ENCODE measurements at places on chromosomes 5 and 9.

- DNase-seq, result peak; percentile 63
Measured at GRCh38 chr9:89603767-89604665, 796 bp upstream of the GADD45G start.

- no peak for DNase-seq
Measured at GRCh38 chr5:50881407-50881806, 215.0 kb downstream of the PARP8 start.

DNA sequence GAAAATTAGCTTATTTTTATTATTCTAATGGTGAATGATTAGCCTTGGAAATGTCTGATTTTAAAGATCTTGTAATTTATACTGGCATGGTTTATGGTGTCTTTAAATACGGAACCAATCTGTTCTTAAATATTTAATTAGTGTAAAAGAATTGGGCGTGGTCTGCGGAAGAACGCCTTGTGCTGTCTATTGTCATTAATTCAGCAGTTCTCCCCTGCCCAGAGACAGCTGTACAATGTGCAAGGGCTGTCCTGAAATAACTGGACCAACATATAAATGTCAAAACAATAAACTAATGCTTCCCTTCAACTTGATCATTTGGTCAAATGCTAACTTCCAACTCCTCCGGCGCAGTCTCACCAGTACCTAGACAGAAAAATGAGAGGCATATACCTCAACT lies 124.3 kb downstream of the CCDC192 start:
- DNase-seq, result no peak

GRCh38 chr5:116402235-116402634 lies 172.4 kb downstream of the SEMA6A start:
- DNase-seq, result no peak

GRCh38 chr5:13107537-13107936 lies 837.0 kb downstream of the DNAH5 start:
- no peak for DNase-seq

DNA sequence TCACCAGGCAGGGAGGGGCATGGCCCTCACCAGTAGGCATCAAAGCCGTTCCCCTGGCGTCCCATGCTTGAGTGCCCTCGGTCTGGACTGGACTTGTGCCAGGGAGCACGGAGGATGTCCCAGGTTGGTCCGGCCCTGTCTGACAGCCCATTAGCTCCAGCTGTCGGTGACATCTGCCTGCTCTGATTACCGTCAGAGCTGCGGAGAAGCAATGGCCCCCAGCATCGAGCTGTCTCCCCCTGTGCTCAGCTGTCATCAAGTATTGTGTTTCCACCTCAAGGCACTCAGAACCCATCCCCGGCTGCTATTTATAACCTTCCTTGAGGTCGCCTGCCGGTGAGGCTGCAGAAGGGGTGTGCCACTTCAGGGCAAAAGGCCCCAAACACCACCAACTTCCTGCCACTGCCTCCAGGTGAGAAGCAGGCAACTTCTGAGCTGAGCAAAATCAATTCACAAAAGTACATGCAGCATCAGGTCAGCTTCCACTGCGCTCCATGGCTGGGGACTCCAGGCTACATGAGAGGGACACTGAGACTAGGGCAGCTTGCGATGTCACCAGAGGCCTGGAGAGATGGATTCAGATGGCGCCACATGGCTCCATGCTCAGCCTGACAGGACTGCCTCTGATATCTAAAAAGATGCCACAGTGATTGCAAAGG lies 142.7 kb downstream of the C5orf15 start:
- DNase-seq, result no peak

- DNase-seq, result no peak
Measured at GRCh38 chr9:118785456-118785855, 583.8 kb downstream of the BRINP1 start.

- DNase-seq, result no peak
Measured at GRCh38 chr9:18614116-18614515, 140.2 kb downstream of the ADAMTSL1 start.

DNA sequence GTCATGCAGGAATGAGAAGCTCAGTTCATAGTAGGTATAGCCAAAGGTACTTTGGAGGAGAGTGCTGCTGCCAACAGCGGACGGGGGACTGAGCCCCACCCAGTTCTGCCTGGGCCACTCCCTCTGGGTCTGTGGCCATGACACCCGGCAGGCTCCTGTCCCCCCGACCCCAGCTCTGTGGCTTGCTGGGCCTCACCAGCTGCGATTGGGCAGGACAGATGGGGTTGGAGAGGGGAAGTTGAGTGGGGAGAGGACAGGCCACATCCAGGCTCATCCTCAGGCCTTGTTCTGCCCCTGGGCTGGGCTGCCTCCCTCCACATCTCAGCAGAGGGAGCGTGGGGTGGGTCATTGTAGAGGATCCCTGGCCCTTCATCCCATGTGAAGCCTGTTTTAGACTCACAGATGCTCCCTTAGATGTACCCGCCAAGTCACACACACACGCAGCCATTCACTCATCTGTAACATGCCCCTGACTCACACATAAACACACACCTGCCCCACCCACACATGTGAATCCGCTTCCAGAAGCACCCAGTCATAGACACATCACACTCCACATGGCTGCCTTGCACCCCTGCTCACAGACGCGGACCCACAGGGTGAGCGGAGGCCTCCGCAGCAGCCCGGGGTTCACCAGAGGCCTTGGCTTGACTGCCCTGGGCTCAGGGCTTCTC lies 48.8 kb downstream of the NTNG2 start:
- DNase-seq, result peak; percentile 21

DNA sequence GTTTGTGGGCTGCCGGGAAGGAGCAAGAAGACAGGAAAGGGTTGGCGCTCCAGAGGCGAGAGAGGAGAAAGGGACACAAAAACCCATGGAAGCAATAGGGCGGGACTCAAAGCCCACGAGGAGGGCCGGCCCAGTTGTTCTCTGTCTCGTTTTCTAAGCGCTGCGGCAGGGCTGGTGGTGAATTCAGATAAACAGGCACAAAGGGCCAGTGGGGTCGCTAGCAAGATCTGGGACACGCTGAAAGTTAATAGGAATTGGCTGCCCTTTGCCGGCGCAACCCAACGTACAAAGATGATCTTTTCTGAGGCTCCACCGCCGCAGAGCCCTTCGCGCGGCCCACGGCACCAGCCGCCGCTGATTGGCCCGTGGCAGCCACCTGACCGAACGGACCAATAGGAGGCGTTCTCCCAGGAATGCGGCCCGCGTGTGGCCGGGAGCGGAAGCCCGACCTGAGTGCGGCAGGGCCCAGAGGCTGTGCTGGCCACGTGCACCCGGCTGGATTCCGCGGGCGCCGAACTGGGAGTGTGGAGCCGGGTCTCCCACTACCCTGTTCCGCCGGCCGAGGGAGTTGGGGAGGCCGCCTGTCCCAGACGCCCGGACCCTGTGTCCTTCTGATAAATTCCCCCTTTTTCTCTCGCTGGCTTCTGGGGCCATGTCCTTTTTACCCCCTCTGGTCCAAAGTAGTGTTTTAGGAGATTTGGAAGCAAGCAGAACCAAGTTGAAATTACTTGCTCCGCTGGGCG lies 16.8 kb upstream of the NSD1 start:
- DNase-seq, result no peak

DNA sequence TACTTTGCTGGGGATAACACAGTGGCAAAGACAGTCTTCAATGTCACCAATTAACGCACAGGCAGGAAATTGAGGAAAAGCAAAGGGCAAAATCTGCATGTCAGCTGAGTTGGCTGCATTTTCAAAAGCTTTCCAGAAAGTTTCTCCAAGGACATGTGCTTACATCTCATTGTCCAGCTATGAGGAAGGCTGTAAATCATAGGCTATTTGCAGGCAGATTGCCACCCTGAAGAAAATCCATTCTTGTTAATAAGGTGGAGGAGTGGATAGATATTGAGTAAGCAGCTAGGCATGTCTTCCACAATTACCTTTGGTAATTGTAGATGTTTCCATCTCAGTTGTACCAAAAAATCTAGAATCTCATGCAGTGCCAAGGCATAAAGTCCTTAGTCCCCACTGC lies 278.0 kb upstream of the NUDT12 start:
- no peak for DNase-seq

- no peak for DNase-seq
Measured at GRCh38 chr9:104861397-104861796, 66.6 kb downstream of the ABCA1 start.

DNA sequence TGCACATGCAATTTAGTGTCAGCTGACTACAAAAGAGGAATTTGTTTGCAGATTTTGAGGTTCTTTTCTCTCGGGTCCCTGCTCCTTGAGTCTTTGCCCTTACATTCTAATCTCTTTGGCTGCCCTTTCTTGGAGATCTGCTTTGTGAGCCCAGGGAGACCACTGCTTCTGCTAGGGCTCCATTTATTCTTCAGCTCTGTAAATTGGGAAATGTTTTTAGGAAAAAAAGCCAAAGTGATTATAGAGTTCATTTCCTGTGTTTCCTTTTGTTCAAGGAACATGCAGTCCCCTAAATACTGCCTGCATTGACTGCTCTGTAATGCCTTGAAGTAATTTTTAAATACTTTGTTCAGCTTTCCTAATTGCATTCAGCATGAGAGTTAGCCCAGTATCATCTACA lies 197.4 kb downstream of the CSNK1G3 start:
- no peak for DNase-seq

DNA sequence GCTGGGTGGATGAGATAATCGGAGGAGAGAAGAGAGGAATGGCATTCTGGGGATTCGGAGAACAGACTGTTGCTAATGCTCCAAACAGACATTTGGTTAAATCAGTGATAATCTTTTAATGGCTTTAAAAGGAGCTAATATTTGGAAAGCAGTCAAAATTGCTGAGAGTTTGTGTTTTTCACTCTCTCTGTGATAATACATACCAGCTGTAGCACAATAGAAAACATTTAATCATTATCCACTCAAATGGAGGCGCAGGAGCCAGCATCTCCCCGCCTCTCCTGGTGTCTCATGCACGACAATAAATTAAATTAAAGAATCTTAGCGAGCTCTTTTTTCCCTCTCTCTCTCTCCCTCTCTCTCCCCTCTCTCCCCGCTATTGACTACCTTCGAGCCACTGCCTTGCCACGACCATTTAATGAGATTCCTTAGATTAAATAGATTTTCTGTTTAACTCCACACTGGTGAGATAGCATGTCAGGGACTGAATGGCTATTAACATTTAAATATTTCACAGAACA lies 268.6 kb upstream of the MVB12B start:
- no peak for DNase-seq

GRCh38 chr5:135308245-135308644 lies 90.8 kb downstream of the MACROH2A1 start:
- no peak for DNase-seq

GRCh38 chr5:85109616-85110015 lies 724.9 kb upstream of the EDIL3 start:
- no peak for DNase-seq

- no peak for DNase-seq
Measured at GRCh38 chr5:155605920-155606319, 592.4 kb downstream of the KIF4B start.

GRCh38 chr9:6757132-6757455 lies 679 bp upstream of the KDM4C start:
- peak; percentile 70 for DNase-seq

- no peak for DNase-seq
Measured at GRCh38 chr5:169742771-169743296, 105.8 kb downstream of the DOCK2 start.

- DNase-seq, result peak; percentile 1
Measured at GRCh38 chr9:77793849-77794248, 145.7 kb upstream of the GNA14 start.

GRCh38 chr5:15577132-15577531 lies 77.2 kb downstream of the FBXL7 start:
- no peak for DNase-seq

GRCh38 chr5:171911152-171911551 lies 95.3 kb downstream of the FBXW11 start:
- DNase-seq, result no peak

DNA sequence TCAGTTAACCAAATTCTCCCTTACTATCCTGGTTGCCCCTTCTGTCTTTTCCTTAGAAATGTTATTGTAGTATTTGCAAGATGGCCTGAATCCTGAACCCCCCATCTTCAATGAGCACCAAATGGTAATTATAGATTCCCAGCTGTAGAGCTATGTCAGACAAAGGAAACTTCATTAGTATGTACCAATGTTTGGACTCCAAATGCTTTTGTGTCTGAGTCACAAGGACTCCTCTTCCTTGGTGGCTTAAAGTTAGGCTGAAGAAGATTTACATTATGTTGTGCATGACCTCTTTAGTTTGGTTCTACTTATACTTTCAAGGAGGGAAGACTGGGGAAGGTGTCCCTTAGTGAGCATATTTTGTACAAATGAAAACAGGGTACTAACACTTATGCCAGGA lies 105.9 kb upstream of the CDKN2B start:
- DNase-seq, result no peak

- no peak for DNase-seq
Measured at GRCh38 chr9:114954956-114955582, 24.7 kb upstream of the TNFSF8 start.

DNA sequence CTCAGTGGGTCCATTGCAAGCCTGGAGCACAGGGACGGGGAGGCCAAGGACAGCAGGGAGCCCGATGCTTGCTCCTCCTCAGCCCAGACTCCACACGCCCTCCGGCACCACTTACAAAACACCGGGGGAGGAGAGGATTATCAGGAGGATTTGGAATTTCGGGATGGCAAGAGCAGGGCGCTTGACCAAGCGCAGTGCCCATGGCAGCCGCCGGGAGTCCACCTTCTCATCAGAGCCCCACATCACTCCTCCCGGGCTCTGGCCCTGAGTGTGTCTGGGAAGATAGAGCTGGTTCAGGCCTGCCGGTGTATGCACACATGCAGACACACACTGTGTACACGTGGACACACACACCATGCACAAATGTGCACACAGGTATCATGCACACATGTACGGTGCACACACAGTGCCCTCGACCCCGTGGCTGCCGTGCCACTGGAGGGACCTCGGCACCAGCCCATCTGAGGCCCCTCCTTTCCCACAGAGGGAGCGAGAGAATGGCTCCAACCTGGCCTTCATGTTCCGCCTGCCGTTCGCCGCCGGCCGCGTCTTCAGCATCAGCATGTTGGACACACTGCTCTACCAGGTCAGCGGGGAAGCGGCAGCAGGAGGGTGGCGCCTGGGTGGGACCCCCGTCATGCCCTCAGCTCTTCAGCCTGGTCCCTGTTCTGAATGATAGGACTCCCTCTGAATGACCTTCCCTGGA lies 81.7 kb downstream of the KCNT1 start:
- no peak for DNase-seq

- DNase-seq, result no peak
Measured at GRCh38 chr5:180628827-180629750, 20.3 kb downstream of the FLT4 start.

DNA sequence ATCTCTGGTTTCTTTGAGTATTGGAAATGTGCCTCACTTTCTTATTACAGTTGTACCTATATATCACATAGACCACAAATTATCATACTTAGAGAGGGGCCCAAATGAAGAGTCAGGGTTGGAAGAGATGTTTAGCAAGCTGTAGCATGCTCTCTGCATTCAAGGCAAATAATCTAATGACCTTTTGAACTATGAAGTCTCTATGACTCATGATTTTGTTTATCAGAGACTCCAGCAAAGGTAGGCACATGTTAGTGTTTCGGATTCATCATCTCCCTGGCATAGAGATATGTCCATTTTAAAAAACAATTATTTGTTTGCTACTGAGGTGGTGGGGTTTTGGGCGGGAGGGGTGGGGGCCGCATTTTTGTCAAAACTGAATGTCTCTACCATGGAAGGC lies 2000.1 kb downstream of the EFNA5 start:
- no peak for DNase-seq

- DNase-seq, result no peak
Measured at GRCh38 chr9:90552317-90552716, 90.3 kb downstream of the DIRAS2 start.

Measured in ACHN (cell line).